Activated T-helper 9 cell treated with anti-CD3 and anti-CD28 coated beads, Interleukin-2, amount 50 U/mL, for 16 hours (primary cell): ENCODE measurements at places on chromosomes 3 and 15.
A peak's percentile ranks its signal among the peaks of the same experiment; 100 is the strongest.

- DNase-seq: no peak
Measured at GRCh38 chr15:42185801-42186200, 22.3 kb downstream of the VPS39 start.

GRCh38 chr3:71101014-71101413 is 482.5 kb downstream of the FOXP1 start:
- DNase-seq: no peak

DNA sequence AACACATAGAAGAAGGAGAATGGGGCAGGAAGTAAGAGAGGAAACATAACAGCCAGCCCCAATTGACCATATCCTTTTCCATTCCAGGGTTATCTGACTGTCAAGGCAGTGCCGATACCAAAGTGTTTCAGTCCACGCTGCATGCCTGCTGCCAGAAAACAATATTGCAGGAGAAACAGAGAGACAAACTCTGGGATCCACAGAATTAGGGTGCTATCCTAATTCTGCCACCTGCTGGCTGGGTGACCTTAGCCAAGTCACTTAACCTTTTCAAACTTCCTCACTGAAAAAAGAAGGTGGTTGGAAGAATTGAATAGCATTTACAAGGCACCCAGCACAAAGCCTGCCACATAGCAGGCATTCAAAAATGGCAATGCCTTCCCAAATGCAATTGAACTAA is 32.0 kb downstream of the GLB1 start:
- peak; percentile 19 for DNase-seq

- peak; percentile 5 for DNase-seq
Measured at GRCh38 chr3:47578691-47579632, at the start of gene CSPG5. Gene CSPG5 (minus strand): TSS chr3:47578865. CDS start chr3:47578693, 172 bp downstream.

DNA sequence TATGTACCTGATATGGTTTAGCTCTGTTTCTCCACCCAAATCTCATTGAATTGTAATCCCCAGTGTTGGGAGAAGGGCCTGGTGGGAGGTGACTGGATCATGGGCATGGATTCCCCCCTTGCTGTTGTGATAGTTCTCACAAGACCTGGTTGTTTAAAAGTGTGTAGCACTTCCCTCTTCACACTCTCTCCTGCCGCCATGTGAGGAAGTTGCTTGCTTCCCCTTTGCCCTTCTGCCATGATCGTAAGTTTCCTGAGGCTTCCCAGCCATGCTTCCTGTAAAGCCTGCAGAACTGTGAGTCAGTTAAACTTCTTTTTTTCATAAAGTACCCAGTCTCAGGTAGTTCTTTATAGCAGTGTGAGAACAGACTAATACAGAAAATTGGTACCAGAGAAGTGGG is 93.1 kb downstream of the C3orf70 start:
- no peak for DNase-seq

DNA sequence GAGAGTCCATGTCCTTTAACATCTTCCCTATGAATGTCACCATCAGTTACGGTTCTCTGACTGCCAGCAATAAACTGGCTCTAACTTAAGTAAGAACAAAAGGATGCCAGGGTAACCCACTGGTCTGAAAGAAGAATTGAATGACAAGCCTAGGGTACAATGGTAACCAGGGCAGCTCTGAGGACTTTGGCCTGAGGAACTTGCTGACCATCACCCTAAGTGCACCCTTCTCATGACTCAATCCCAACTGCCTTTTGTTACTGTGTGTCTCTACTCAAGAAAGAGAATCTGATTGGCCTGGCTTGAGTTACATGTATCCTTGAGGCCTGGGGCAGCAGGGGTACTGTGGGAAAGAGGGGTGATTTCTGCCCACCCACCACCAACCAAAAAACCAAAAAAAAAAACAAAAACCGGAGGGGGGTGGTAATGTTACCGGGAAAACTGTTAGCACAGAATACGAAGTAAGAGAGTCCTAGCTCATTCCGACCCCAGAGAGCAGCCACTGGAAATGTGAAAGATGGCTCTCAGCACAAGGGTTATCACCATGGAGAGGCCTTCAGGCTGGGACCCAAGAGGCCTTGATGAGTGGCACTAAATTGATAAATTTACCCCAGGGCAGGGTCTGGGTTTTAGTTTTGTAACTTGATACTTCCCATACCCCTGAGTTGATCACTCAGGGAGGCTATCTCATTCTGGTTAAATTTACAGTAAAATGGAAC is 9.3 kb upstream of the SLC28A1 start:
- no peak for DNase-seq

DNA sequence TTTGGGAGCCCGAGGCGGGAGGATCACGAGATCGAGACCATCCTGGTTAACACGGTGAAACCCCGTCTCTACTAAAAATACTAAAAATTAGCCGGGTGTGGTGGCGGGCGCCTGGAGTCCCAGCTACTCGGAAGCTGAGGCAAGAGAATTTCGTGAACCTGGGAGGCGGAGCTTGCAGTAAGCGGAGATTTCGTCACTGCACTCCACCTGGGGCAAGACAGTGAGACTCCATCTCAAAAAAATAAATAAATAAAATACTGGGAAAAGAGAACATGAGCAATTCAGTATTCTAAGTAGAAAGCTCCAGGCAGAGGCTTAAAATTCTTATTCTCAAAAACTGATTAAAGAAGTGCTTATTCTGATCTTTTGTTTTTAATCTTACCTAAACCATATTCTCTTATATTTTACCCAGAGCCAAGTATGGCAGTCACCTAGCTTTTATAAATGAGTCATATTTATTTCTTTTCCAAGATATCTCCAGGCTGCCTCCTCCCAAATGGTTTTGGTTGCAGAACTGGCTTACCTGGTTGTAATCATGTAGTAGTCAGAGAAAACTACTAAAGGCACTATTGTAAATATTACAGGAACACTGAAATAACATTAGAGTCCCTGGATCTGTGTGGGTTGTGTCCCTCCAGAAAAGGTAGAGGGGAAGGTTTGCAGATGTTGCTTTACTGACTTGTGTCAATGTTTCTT is 45.8 kb upstream of the DYNC1LI1 start:
- DNase-seq: no peak

GRCh38 chr3:114856835-114857234 is 290.3 kb downstream of the ZBTB20 start:
- no peak for DNase-seq

GRCh38 chr15:49946681-49947080 is 172.4 kb downstream of the ATP8B4 start:
- no peak for DNase-seq

DNA sequence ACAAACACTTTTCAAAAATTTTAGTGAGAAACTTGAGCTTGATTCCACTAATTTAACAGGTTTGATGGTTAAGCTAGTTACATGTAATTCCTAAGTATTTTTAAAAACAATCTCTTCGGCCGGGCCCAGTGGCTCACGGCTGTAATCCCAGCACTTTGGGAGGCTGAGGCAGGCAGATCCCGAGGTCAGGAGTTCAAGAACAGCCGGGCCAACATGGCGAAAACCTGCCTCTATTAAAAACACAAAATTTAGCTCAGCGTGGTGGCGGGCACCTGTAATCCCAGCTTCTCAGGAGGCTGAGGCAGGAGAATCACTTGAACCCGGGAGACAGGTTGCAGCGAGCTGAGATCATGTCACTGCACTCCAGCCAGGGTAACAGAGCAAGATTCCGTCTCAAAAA is 25.3 kb downstream of the TRA2B start:
- DNase-seq: no peak

GRCh38 chr3:54274607-54275006 is 152.3 kb downstream of the CACNA2D3 start:
- no peak for DNase-seq

DNA sequence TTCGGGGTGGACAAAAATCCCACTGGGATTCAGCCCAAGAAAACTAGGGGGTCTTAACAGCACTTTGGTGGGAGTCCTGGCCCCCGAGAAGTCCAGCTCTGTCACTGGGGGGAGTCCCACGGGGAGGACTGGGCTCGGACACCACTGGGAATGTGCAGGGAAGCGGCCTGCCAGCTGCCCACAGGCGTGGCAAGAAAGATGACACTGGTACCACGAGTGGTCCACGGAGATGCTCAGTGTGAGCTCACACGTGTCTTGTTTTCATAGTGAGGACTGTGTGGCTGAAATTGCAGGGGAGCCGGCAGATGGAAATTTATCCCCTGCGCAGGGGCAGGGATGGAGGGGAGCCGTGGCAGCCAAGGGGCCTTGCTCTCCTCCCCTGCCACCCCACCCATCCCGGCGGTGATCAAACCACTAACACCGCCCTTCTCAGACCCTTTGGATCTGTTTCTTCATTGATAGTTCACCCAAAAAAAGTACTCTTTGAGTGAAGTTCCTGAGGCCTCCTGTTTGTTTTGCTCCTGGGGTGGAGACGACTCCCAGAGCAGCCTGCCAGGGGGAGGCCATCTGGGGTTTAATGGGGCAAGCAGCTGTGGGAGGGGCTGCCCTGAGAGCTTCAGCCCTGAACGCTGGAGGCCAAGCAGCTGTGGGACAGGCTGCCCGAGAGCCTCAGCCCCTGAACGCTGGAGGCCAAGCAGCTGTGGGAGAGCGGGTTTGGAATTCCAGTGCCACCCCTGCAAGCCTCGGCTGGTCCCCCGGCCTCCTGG is 130.9 kb downstream of the LRRK1 start:
- DNase-seq: no peak

DNA sequence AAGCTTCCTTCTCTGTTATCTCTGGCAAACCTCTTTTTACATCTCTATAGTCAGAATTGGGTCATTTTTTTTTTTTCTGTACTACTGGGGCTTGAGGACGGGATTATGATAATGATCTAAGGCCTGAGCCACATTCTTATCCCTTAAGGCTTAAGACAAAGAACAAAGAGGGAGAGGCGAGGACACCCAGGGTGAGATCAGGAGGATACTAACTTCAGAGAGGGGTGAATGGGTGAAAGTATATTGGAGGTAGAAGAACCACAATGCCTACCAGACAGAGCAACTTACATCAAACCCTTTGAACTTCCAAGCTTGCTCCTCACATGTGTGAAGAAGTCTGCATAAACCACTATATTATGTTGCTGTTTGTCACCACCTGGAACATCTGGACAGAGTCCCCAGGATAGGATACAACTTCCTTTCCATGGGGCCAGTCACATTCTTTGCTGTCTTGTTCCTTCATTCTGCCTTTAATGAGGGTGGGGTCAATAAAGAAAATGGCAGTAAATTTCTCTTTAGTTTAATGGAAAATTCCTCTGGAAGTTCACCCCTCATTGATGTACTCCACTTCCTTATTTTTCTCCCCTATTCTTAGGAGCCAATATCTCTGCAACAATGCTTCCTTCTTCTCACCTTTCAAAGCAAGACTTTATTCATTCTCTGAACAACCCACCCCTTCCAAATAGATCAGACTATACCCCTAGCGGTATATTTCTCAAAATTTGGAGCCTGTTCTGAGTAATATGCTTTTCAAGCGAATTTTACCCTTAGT is 9.1 kb upstream of the PDCD6IP start:
- no peak for DNase-seq

DNA sequence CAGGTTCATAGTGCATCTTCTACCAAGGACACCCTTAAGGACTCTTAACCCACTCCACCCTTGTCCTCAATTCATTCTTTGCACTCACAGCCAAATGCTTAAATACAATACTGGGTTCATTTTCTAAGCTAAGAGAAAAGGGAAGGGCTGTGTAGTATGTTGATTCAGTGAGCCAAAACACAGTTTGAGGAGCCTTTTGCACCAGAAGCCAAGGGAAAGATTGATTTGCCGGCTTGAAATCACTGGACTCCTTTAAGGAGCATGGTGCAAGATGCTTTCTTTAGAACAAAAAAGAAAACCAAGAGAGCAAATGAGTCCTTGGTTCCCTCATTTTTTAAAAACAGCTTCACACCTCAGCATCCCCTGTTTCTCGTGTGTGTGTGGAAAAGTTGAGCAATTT is 47.8 kb downstream of the BOC start:
- DNase-seq: no peak
